ENCODE measurements at places on chromosomes 7 and 10.

- no peak for DNase-seq
These were observed 119.5 kb downstream of the CCSER2 start for GRCh38 chr10:84447701-84448400.

DNA sequence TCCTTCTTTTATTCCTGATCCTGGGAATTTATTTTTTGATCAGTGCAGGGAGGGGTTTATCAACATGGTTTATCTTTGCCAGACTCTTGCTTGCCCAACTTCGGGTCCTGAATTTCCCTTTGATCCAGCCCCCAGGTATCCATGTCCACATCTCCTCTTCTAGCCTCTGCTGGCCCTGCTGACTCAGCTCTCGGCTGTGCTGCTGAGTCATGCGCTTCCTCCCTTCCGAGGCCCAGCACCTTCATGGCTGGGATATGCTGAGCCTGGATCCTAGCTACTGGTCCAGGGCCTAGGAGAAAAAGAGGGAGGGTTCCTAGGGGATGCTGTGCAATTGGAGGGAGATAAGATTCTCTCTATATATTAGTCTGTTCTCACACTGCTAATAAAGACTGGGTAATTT lies 380.7 kb upstream of the SHH start:
- peak; percentile 3 for DNase-seq

GRCh38 chr10:96046546-96046945 lies 3.2 kb downstream of the CCNJ start:
- no peak for DNase-seq

DNA sequence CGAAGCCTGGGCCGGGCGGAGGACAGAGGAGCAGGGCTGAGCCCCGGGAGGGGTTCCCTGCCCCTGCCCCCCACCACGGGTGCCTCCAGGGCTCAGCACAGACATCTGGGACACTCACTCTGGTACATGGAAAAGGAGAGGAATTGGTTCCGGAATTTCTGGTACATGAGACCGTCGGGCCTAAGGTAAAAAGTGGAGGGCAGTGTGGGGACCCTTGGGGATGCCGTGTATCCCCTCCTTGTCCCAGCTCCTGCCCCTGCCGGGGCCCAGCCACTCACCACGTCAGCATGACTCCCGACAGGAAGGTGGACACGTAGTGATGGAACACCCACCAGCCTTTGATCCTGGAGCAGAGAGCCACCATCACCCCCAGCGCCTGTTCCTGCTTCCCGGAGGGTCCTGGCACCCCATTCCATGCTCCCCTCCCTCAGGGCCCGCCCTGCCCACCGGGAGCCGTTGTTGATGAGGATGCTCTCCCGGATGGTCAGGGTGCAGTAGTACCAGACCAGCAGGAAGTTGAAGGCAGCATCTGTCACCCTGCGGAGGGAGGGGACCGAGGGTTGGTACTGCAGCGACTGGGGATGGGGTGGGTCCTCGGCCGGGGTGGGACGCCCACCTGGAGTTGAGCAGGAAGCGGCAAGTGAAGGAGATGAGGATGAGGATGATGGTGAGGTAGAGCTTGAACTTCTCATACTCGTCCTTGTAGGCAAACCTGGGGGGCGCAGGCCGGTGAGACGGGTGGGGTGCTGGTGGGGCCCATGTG lies 6.4 kb downstream of the TMEM120A start:
- no peak for DNase-seq

GRCh38 chr7:138116892-138117291 lies 40.6 kb downstream of the AKR1D1 start:
- DNase-seq: no peak

DNA sequence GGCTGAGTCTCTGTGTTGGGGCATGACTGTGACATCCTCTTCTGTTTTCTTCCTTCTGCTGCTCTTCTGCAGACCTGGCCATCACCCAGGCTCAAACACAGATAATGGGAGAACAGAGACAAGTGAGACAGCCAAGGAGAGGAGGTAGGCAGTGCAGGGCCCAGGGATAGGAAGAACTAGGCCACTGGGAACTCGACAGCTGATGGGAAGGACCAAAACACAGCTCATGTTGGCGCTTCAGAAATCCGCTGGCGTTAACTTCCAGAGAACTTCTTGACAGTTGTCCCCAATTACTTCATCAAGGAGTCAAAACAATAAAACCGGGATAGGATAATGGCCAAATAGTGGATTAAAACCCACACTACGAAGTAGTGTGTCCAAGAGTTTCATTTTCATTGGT lies 97.0 kb upstream of the PALS2 start:
- DNase-seq: no peak

DNA sequence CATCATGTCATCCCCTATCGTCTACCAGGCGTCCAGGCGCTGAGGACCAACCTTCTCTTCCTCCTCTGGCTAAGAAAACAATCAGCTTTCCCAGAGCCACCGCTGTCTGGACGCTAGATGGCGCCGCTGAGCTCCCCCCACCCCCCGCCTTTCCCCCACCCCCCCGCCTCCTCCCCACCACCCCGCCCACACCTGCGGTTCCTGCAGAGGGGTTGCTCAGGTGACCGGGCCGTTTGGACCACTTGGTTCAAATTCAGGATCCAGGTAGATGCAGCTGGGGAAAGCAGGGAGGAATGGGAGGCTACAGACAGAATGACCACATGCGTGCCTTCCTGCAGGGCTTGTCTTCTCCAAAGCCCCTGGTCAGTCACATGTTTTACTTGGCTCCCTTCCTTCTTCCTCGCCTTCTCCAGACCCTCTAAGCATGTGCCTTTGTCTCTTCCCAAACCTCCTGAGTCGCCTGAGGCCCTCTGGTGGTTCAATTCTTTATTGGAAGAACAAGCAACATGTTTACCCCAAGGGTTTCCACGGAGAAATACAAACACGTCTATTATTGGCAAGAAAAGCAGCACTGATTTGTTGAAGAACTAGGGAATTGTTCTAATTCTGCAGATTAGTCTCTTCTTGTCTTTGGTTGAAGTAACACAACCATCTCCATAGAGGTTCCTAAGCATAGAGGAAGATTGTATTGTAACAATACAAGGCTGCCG lies 24.7 kb downstream of the AOC1 start:
- DNase-seq: peak; percentile 75

GRCh38 chr10:102450374-102451104 lies 804 bp downstream of the C10orf95 start:
- DNase-seq: peak; percentile 55

DNA sequence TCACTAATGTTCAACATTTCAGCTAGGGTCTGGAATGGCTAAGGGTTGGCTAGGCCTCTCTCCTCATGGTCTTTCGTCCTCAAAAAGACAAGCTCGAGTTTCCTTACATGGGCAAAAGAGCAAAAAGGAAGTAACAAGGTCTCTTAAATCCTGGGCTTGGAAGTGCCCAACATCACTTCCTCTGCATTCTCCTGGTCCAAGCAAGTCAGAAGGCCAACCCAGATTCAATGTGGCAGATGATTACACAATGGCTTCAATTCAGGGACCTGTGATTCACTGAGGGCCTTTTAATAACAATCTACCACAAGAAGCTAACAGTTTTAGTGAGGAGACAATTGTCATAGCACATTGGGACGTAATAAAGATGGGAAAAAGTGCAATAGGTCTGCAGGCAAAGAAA lies 4.4 kb upstream of the NUP205 start:
- DNase-seq: no peak

- no peak for DNase-seq
These were observed 135.2 kb downstream of the INHBA start for GRCh38 chr7:41567731-41568114.

DNA sequence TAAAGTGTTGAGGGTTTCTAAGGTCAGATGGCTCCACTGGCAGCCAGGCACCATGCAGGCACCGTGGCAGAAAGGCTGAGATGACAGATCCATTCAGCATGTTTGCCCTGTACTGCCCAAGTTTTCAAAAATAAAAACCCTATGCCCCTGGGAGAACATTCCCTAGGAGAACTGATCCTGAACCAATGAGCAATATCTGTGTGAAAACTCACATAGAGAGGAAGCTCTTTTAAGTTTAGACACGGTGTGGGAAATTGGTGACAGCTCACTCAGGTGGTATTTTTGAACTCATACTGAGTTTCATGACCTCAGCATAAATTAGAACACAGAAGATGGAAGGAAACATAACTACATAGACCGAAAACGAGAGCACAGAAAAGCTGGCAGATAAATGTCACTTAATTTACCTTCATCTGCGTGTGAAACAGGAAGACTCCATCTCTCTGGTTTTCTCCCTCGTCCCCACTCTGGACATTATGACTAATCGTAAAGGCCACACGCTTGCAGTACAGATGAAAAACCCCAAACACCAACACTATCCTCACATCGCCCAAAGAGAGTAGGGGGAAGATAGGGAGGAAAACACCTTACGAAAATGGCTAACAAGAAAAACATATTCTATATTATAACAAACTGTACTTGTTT lies 127.8 kb downstream of the ICA1 start:
- no peak for DNase-seq

DNA sequence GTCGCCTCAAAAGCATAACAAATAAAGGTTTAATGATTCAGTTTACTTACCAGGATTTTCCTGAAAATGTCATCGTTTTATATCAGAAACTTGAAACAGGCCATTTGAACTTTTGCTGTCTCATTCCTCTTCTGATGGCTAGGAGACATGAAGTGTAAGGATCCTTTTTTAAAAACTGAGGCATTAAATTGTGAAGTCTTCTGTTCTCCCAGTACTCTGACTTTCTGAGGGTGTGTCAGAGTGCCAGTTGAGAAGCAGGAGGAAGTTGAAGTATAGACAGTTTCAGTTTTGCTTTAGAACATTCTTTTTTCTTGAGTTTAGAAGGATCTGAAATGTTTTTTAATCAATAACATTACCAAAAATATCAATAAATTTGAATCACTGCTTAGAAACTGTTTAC lies at the start of gene SAMD9L:
Gene SAMD9L, minus strand, starts transcription at position 242 of the 400 bp plus-strand sequence. CDS start 12,414 bp downstream, outside the sequence.
- DNase-seq: peak; percentile 41

DNA sequence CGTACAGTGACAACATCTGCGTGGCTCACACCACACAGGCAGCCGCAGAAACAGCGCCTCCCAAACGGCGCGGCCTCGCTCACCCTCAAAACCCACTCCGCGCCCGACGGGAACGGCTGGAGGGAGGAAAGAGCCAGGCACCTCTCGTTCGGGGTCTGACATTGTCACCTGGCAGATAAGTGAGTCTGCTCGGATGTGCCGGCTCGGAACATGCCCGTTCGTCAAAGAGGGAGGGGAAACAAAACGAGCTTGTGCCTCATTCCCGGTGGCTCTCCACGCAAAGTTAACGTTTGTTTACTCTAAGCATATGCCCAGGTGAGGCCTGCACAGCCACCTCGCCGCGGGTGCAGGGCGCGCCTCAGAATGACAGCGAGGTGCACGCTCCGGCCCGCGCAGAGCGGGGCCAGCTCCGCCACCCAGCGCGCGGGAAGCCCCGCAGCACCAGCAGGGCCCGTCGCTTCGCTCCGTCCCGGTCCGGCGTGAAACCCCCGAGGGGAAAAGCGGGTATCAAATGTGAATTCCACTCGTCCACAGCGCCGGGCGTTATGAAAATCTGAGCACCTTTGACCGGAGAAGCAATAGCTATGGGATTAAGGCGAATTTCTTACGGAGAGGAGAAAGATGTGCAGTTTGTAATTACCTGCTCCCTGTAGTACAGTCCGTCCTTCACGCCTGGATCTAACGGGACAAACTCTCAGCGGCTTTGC lies 13.1 kb downstream of the CNPY1 start:
- no peak for DNase-seq
